Activated naive CD4-positive, alpha-beta T cell treated with anti-CD3 and anti-CD28 coated beads for 36 hours (primary cell): ENCODE measurements at places on chromosomes 11 and 22.

DNA sequence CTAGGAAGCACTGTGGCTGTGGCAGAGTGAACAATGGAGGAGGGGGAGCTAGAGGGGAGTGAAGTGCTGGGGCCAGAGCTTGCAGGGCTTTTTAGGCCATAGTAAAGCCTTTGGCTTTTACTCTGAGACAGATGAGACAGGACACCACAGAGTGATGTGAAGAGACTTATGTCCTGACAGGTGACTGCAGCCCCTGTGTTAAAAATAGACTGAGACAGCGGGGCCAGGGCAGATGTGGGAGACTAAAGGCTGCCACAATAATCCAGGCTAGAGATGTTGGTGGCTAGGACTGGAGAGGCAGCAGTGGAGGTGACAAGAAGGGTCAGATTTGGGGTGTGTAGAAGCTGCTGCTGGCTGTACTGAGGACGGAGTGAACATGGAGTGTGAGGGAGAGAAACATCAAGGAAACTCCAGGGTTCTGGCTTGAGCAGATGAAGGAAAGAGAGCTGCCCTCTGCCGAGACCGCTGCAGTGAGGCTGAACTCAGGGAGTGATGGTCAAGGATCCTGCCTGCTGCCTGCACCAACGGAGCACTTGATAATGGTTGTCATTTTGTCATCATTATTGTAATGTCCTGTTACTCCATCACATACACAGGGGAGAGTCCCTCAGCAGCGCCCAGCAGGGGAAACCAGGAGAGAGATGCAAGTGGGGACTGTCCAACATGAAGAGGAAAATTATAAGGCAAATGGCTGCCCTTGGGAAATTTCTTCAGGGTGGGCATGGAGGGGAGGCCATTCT is 27.4 kb downstream of the SLC43A1 start:
- no peaks in the 10 kb centered on the region for H3K27me3 ChIP-seq
- no peak overlapping the region for H3K4me3 ChIP-seq
- H3K36me3 ChIP-seq, result peaks cover 56% of the 10 kb centered on the region
- H3K27ac ChIP-seq, result no peak overlapping the region
- no peak for DNase-seq
- peaks cover 8% of the 10 kb centered on the region for H3K4me1 ChIP-seq

GRCh38 chr11:69578167-69578566 is 62.8 kb upstream of the CCND1 start:
- no peak for DNase-seq
- peaks cover 20% of the 10 kb centered on the region for H3K27me3 ChIP-seq
- no peak overlapping the region for H3K4me3 ChIP-seq
- H3K36me3 ChIP-seq, result no peaks in the 10 kb centered on the region
- H3K27ac ChIP-seq, result no peak overlapping the region
- no peaks in the 10 kb centered on the region for H3K4me1 ChIP-seq

- no peaks in the 10 kb centered on the region for H3K4me1 ChIP-seq
- no peaks in the 10 kb centered on the region for H3K36me3 ChIP-seq
- no peak overlapping the region for H3K27ac ChIP-seq
- H3K27me3 ChIP-seq, result no peaks in the 10 kb centered on the region
Observed at GRCh38 chr11:10050561-10050960, 243.5 kb downstream of the SBF2 start.

GRCh38 chr11:70019576-70020011 is 58.5 kb upstream of the ANO1 start:
- H3K36me3 ChIP-seq, result no peaks in the 10 kb centered on the region
- DNase-seq, result no peak
- peaks cover 3% of the 10 kb centered on the region for H3K27me3 ChIP-seq

DNA sequence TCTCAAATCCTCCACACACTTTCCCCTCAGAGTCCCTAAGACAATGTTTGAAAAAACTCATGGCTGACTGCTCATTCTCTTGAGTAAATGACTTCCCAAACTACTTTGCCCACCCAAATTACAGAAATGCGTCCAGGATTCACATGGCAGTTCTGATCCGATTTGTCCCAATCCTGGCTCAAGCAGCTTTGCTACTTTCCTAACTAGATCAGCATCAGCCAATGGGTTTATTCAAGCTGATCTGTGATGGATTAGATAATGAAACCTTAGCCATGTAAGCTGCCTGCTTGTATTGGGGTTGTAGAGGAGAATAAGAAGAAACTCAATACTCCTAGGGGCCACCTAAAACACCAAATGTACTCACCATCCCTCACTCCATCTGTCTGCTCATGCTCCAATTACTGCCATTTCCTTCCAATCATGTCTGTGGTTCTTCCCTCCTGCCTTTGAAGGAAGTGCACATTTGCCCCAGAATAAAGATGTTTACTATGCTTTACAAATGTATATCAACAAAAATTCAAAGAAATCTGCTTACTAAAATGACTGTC is 6.9 kb downstream of the RBFOX2 start:
- peak overlapping the region; percentile 10 for H3K27ac ChIP-seq
- H3K4me3 ChIP-seq, result no peak overlapping the region
- DNase-seq, result no peak
- H3K4me1 ChIP-seq, result peaks cover 17% of the 10 kb centered on the region
- H3K36me3 ChIP-seq, result no peaks in the 10 kb centered on the region

DNA sequence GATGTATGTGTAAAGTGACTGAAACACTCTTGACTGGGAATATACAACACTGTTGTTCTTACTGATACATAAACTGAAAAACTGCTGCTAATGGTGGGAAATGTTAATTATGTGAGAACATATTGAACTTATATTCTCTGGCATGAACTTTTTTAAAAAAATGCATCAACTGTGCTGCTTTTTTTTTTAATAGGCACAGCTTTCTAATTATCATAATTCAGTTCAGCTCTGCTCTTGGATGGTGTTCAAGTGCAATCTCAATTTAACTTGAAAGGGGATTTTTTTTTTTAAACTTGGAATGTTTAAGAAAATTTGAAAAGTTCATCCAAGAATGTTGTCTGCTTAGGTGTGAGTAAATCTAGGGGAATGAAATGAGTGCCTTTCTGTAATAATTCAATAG is 5.2 kb downstream of the TEAD1 start:
- H3K27ac ChIP-seq, result no peak overlapping the region
- H3K27me3 ChIP-seq, result peaks cover 83% of the 10 kb centered on the region
- H3K4me3 ChIP-seq, result no peak overlapping the region
- peaks cover 11% of the 10 kb centered on the region for H3K4me1 ChIP-seq
- no peaks in the 10 kb centered on the region for H3K36me3 ChIP-seq

- H3K27me3 ChIP-seq, result no peaks in the 10 kb centered on the region
- no peaks in the 10 kb centered on the region for H3K4me1 ChIP-seq
- no peaks in the 10 kb centered on the region for H3K36me3 ChIP-seq
- H3K4me3 ChIP-seq, result no peak overlapping the region
Observed at GRCh38 chr11:130476200-130476921, 27.9 kb downstream of the ADAMTS15 start.

DNA sequence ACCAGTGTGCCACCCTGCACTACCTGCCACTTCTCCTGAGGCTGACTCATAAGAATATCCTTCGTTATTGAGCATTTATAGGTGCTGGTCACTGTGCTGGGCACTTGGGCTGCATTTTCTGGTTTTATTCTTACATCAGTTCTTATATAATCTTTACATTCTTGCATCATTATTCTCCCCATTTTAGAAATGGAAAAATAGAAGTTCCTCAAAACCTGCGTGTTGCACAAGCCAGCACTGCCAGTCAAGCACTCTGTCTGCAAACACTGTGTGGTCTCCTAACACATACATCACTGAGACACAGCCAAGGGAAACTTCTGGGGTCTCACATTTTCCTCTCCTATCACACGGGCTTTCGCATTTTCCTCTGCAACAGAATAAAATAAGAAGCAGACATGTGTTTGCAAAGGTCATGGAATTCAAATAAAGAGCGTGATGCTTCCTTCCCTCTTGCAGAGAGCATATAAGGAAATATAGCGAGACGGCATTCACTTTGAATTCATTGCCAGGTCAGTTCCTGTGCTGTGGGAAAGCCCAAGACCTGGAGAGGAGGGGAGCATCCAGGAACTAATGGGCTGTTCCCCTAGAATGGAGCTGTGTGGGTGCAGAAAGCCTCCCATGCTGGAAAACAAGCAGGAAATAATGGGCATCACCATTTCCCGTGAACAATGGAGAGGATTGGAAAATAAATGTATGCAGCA is 73.9 kb upstream of the SEZ6L start:
- DNase-seq, result no peak
- H3K4me1 ChIP-seq, result no peaks in the 10 kb centered on the region
- peaks cover 18% of the 10 kb centered on the region for H3K27me3 ChIP-seq
- no peak overlapping the region for H3K4me3 ChIP-seq
- no peak overlapping the region for H3K27ac ChIP-seq

GRCh38 chr11:65611758-65612603 is 2.0 kb downstream of the MAP3K11 start:
- no peaks in the 10 kb centered on the region for H3K27me3 ChIP-seq
- H3K4me1 ChIP-seq, result peaks cover 42% of the 10 kb centered on the region
- peak overlapping the region; percentile 59 for H3K27ac ChIP-seq
- no peak for DNase-seq

DNA sequence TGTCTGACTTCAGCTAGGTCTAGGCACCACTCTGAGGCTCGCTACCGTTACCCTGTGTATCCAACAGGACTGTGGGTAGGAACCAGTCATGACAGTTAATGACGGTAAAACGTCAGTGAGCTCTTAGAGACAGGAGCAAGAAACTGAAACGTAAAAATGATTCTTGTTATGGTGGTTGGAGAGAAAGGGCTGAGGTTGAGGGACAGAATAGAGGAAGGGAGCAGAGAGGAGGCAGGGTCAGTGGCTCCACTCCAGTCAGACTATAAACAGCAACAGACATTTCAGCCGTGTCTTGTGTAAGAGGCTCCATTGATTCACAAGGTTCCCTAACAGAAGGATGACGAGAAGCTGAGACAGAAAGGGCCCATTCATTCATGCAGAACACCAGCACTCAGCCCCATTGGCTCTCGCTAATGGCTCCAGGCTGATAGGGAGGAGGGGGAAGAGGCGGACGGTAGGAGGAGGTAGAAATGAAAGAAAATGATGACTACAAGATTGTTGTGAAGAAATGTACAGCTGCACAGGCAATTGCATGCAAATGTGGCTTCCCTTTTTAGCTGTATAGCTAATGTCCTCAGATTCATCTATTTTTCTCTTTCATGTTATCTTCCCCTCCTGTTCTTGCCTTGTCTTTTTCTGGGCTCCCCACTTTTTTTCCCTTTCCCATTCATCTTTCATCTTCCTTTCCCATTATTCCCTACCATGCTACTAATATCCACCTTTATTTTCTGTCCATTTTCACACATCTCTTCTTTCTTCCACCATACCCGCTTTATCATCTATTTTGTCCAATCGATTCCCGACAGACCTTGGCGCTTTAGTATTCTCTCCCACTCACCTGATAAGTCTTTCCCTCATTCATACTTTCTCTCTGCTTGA is 34.3 kb downstream of the ETS1 start:
- no peaks in the 10 kb centered on the region for H3K27me3 ChIP-seq
- no peaks in the 10 kb centered on the region for H3K36me3 ChIP-seq
- peak overlapping the region; percentile 19 for H3K4me3 ChIP-seq
- DNase-seq, result peak; percentile 68
- H3K27ac ChIP-seq, result peak overlapping the region; percentile 95
- peaks cover 59% of the 10 kb centered on the region for H3K4me1 ChIP-seq

GRCh38 chr22:33697640-33698039 is 222.6 kb downstream of the LARGE1 start:
- no peak for DNase-seq
- H3K4me1 ChIP-seq, result no peaks in the 10 kb centered on the region
- no peak overlapping the region for H3K27ac ChIP-seq
- H3K4me3 ChIP-seq, result no peak overlapping the region
- no peaks in the 10 kb centered on the region for H3K36me3 ChIP-seq

DNA sequence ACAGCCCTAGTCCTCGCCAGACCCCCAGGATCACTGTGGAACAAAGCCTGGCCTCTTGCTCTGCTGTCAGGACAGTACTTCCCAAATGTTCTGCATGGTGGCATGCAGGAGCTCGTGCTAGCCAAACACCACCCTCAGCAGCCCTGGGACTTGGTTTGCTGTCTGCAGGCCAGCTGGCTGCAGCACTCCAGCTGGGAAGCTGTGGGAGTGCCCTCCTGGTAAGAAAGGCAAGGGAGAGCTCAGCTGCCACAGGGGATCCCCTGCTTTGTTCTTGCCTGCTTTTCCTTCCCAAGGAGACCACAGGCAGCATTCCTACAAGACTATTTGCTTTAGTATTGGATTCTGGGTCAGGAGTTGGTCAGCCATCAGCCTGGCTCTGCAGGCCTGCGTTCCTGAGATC is 27.9 kb downstream of the TCIRG1 start:
- H3K36me3 ChIP-seq, result peaks cover 19% of the 10 kb centered on the region
- DNase-seq, result no peak
- no peaks in the 10 kb centered on the region for H3K27me3 ChIP-seq
- H3K4me3 ChIP-seq, result no peak overlapping the region

GRCh38 chr11:75184757-75185425 is 34.0 kb downstream of the SLCO2B1 start:
- no peak overlapping the region for H3K27ac ChIP-seq
- no peak for DNase-seq
- no peak overlapping the region for H3K4me3 ChIP-seq
- H3K36me3 ChIP-seq, result no peaks in the 10 kb centered on the region

DNA sequence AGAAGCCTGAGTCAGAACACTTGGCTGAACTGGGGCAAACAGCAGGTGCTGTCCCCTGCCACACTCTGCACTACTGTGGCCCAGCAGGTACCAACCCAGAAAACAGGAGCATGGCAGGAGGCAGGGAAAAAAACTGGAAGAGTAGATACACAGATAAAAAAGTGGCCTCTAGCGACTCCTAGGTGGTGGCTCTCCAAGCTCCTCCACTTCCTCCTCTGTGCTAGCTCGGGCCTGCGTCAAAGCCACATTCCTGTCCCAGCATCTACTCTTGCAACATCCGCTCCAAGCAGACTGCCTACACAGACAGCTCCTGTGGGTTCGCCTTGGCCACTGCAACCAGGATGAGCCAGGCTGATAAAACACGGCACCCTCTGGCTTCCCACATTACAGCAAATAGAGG is 6.9 kb downstream of the OR8B12 start:
- DNase-seq, result no peak
- no peak overlapping the region for H3K27ac ChIP-seq
- peaks cover 23% of the 10 kb centered on the region for H3K27me3 ChIP-seq
- H3K4me3 ChIP-seq, result no peak overlapping the region

GRCh38 chr11:6746626-6747025 is 25.1 kb downstream of the OR2AG2 start:
- peaks cover 1% of the 10 kb centered on the region for H3K36me3 ChIP-seq
- no peak overlapping the region for H3K4me3 ChIP-seq
- H3K4me1 ChIP-seq, result peaks cover 27% of the 10 kb centered on the region
- no peak overlapping the region for H3K27ac ChIP-seq
- no peaks in the 10 kb centered on the region for H3K27me3 ChIP-seq

GRCh38 chr11:17845431-17845881 is 110.9 kb downstream of the KCNC1 start:
- H3K27me3 ChIP-seq, result no peaks in the 10 kb centered on the region
- no peak for DNase-seq
- H3K36me3 ChIP-seq, result peaks cover 4% of the 10 kb centered on the region
- H3K4me1 ChIP-seq, result no peaks in the 10 kb centered on the region

GRCh38 chr11:106278391-106278790 is 200.9 kb downstream of the AASDHPPT start:
- no peaks in the 10 kb centered on the region for H3K4me1 ChIP-seq
- no peak overlapping the region for H3K27ac ChIP-seq
- H3K27me3 ChIP-seq, result no peaks in the 10 kb centered on the region
- no peak for DNase-seq

GRCh38 chr11:78030429-78031325 is 7.6 kb upstream of the KCTD14 start:
- H3K4me1 ChIP-seq, result no peaks in the 10 kb centered on the region
- no peaks in the 10 kb centered on the region for H3K36me3 ChIP-seq
- no peak overlapping the region for H3K4me3 ChIP-seq
- no peak for DNase-seq
- H3K27me3 ChIP-seq, result no peaks in the 10 kb centered on the region
- no peak overlapping the region for H3K27ac ChIP-seq
